ENCODE measurements at places on chromosomes 3 and 15. TPM values are rescaled to one million over a fixed set of nuclear protein-coding genes. Genes with fewer than 3 reads are reported as not detected.

The NR2C2 gene
- 59.0 TPM for total RNA-seq

The MASP1 gene
- total RNA-seq = 8.5 TPM

The FANCD2OS gene
- not detected for total RNA-seq

The MFSD1 gene
- total RNA-seq = 61.7 TPM

The LYZL4 gene
- total RNA-seq = not detected

The CCDC191 gene
- total RNA-seq = 7.1 TPM

The XCR1 gene
- 0.35 TPM for total RNA-seq

Data from metanephros (tissue), 2 donors.